ENCODE measurements at places on chromosomes 13 and 19.

- no peak for DNase-seq
Observed at GRCh38 chr13:77422724-77423123, 95.8 kb upstream of the MYCBP2 start.

DNA sequence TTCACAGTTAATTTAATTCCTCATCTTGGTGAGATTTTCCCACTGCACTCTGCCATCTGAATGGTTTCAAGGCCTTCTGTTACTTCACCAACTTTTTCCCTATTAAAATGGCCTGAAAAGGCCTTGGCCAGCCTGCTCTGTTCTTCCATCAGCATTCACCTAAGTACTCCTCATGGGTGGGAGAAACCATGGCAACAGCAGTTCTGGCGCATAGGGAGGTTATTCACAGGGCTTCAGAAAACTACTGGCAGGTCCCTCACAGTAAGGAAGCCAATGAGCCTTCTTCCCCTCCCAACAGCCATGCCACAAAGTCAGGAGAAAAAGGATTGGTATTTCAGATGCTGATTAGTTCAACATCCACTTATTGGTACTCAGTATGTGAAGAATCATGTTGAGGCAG lies 17.2 kb upstream of the GJB2 start:
- DNase-seq, result no peak

GRCh38 chr19:49863935-49864320 lies 3.4 kb downstream of the PNKP start:
- DNase-seq, result no peak

DNA sequence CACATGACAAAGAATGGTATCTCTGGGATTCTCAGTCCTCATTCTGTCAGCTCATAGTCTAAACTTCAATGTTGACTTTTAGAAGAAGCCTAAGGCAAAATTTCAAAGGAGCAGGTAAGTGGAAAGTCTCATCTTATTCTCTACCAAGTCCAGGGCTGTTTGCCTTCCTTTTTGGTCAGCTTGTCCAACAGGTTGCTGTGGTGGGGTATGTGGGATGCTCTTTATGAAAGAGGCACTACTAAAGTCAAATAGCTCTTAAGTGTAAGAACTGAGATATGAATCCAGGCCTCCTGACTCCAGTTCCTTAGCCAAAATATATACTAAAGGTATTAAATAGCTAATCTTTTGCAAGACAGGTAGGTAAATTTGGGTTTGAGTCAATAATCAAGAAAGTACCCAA lies 540.6 kb upstream of the SPRY2 start:
- DNase-seq, result no peak

DNA sequence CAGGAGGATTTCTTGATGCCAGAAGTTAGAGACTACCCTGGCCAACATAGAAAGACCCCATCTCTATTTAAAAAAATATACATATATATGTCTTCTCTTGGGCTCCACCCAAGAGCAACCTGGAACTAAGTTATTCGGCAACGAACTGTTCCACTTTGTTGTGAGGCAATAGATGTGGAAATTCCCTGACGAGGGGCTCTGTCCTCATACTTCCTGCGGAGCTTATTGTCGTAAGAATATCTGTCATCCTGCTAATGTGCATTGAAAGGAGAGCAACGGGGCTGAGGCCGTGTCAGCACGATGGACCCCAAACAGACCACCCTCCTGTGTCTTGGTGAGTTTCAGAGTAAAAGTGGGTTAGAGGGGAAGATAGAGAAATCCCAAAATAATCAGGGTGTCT lies at the start of gene FCAR:
Gene FCAR (plus strand): TSS at position 246 of the 400 bp plus-strand sequence. CDS start 55 bp downstream, at position 301.
- peak; percentile 95 for DNase-seq

DNA sequence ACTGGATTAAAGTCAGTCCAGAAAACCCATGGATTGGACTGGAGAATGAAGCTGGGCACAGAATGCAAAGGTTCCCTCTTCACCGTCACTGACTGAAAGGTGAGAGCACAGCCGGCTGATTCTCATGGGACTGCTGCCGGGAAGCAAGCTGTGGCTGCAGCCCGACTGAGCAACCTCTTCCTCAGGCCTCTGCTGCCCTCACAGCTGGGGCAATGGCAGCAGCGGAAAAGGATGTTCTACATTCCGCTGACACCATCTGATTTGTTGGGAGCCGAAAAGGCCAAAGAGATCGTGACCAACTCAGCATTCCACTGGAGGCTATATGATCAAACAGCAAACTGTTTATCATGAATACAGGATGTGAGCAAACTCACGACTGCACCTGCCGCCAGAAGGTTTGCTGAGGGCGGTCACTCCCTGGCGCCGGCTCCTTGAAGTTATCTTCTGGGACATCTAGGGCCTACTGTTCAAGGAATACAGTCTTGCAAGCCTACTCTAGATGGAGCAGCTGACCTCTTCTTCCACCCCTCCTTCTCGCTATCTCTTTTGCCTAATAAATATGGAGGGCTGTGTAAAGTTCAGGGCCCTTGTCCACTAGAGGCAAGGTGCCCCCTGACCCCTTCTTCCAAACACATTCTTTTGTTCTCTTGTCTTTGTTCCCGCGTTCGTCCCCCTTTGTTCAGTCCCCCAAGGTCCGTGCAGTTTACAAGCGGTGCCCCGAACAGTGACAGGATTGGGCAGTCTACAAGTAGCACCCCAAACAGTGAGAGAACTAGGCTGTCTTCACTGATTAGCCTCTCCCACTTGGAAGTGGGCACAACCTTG lies 19.6 kb upstream of the SIGLEC6 start:
- no peak for DNase-seq

DNA sequence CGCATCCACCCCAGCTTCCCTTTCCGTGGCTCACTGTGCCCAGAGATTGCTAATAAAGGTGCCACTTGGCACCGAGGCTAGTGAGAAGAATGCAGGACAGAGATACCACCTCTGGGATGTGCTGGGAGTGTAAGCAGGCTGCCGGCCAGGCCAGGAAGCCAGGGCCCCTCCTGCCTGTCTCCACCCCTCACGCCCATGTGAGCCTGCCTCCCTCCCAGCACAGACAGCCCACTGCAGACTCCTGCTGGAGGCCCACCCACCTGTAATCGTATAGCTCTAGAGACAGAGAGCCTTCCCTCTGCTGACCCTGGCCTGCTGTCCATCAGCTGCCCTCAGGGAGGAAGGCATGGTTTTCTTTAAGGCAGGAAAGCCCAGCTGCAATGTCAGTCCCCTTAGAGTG lies 13.9 kb downstream of the VSTM2B start:
- DNase-seq, result no peak

GRCh38 chr13:21550918-21551317 lies 53.1 kb downstream of the MICU2 start:
- no peak for DNase-seq

GRCh38 chr13:94987869-94988268 lies 275.5 kb upstream of the SOX21 start:
- DNase-seq, result no peak

DNA sequence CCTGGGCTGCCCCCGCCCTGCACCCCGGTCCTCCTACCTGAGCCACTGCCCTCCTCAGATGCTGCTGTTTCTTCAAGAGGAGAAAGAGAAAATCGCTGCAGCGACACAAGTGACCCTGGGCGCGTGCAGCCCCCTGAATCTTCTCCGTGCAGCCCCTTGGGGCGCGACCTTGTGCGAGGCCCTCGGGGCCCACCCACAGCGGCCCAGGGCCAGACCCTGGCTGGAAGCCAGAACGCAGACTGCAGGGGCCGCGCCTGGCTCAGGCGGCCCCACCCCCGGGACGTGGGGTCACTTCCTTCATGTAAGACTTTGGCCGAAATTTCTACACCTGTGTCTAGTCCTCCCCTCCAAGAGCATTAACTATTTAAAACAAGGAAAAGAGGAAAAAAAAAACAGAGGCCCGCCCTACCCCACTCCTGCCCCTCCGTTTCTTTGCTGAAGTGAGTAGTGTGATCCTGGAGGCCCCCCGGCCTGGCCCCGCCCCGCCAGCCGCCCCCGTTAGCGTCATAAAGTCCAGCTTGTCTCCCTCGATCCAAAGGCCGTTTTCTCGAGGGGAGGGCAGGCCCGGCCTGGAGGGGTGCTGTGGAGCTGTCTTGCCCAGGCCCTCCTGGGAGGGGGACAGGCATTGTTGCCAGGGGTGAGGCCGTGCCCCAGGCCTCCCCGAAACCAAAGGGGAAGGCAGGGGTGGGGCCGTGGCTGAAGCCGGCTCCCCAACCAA lies 35.3 kb downstream of the BTBD2 start:
- DNase-seq, result no peak

DNA sequence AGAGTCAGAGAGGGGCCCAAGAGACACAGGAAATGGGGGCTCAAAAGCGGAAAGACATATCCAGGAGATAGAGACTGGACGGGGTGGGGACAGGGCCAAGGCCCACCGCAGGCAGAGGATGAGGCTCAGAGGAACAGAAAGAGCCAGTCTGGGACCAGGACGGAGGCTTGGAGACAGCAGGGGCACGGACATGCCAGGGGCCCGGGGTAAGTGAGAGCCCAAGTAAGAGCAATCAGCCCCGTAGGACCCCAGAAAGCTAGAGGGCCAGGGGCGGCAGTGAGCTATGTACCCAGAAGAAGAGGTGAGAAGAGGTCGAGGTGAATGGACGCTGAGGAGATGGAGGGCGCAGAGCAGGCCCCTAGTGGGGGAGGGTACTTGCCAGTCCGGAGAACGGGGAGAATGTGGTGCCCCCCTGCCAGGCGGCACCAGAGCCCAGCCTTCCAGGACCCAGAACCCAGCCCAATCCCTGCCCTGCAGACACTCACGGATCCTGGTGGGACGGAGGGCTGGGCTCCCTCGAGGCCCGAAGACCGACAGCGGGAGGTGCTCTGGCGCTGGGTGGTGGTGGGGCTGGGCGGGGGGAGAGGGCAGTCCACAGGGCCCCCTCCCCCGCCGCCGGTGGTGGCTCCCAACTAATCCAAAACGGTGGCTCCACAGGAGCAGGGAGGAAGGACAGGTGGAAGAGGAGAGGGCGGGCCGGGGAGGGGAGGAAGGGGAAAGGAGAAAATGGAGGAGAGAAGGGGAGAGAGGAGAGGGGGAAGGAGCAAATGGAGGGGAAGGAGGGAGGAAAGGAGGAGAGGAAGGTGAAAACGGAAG lies 1.0 kb downstream of the GRIK5 start:
- no peak for DNase-seq

DNA sequence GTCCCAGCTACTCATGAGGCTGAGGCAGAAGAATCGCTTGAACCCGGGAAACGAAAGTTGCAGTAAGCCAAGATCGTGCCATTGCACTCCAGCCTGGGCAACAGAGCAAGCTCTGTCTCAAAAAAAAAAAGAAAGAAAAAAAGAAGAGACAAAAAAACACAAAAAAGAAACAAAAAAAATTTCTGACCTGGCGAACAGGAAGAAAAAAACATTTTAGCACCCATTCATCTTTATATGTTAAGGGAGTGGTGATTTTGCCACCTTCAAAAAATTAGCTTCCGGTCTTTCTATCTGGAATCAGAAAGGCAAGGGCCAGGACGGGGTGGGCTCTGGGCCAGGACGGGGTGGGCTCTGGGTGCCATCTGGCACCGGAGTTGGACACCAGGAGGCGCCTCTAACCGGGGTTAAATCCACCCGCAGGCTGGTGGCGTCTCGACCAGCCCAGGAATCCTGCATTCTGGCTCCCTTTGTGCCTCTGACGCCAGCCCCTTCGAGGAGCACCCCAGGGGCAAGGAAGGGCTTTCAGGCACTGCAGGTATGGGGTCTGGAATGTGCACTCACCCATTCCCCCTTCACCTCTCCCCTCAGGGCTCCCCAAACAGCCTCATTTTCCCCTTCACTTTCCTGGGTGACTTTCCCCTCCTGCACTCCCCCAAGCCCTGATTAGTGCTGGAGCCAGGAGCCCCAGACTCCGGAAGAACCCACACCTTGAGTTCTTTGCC lies 10.4 kb upstream of the ZSWIM4 start:
- DNase-seq, result peak; percentile 86

DNA sequence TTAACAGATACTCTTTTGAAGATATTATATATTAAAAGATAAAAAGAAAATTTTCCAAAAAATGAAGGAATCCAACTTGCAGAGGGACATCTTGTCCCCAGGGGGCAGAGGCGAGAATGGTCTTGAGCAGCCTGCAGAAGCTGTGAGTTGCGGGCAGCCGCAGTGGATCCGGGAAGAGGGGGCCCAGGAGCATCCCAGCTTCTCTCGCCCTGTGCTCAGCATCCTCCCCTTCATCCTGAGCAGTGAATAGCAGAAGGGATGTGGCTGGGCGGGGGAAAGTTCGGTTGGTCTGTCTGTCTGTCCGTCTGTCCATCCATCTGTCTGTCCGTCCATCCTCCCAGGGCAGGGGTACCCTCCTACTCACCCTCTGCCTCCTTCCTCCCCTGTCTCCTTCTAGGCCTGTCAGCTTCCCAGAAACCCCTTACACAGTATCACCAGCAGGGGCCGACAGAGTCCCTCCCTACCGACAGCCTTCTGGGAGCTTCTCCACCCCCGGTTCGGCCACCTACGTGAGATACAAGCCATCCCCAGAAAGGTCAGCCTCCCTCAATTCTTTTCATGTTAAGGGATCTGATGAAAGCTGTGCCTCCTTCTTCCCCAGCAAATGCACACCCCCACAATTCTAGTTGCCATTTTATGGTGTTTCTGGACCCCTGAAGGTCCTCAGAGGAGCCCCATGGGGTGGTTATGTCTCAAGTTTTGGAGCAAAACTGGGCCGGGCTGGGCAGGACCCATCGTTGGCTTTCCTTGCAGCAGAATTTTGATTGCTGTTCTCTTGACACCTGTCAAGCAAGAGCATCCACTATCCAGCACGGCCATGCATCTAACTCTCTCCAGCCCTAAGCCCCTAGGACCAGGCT lies 81.6 kb downstream of the DPF1 start:
- peak; percentile 21 for DNase-seq

DNA sequence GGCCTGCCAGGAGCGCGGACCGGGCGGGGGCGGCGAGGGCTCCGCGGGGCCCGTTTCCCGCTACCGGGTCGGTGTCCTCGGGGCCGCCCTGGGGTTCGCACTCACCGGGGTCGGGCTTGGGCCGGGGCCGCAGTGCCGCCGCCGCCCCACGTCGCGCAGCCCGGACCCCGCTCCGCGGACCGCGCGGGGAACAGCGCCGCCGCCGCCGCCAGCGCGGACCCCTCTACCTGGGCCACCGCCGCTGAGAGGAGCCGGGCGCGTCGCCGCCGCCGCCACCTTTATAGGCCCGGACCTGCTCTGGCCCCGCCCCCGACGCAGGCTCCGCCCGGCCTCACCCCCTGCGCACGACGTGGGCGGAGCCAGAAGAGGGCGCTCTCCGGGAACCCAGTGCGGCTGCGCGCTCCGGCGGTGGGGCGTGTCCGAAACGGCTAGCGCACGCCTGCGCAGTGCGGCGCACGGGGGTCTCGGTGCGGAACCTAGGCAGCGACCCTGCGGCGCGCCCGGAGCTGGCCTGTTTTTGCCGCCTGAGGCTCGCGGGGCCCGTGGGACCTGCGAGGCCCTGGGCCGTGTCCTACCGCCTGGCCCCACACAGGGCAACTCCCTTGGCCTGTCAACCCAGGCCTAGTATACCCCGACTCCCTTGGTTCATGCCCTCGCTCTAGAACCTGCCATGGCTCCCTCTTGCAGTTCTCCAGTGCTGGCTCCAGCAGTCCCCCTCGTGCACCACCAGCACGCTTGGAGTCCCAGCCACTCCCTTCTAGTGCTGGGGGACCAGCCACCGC lies at the start of gene MKNK2:
Gene MKNK2 (minus strand): TSS at position 254 of the 782 bp plus-strand sequence. CDS start 393 bp downstream, outside the sequence.
- DNase-seq, result peak; percentile 99

- peak; percentile 22 for DNase-seq
Observed at GRCh38 chr19:1400281-1401137, 833 bp downstream of the GAMT start.

GRCh38 chr19:52665529-52665928 lies 27.4 kb upstream of the ZNF83 start:
- no peak for DNase-seq
